DMS153 (cell line): ENCODE measurements at places on chromosomes 12 and 14.

GRCh38 chr14:51603495-51603894 is 48.2 kb upstream of the FRMD6 start:
- no peak for DNase-seq

DNA sequence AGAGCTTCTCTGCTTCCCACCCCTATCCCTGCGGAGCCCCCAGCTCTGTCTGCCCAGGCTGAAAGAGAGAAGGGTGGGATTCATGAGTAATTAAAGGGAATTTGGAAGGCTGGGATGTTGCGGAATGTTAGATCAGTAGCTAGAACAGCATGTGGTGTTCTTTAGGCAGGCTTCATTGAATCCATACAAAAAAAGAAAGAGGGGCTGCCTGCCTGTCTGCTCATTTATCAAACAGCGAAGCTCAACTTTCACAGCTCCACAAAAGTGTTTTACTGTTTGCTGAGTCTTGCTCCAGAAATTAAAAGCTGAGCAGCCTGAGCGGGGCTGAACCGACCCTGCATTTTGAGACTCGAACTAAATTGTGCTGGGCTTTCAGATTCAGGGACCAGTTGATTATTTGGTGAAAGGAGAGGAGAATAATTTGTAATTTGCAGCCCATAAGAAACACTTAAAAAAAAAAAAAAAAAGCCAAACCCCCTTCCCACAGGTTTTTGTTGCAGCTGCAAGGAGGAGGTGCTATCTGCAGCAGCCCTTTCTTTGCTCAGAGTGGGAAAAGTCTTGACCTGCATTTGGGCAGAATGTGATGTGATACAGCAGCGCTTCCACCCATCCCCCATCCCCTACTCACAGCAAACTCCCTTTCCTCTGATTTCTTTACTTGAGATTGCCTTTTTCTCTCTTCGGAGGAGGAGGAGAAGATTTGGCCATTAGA is 89.7 kb downstream of the RFX4 start:
- DNase-seq = no peak

- DNase-seq = peak; percentile 77
Measured at GRCh38 chr12:105235732-105236476, at the start of gene APPL2. Gene APPL2, minus strand, starts transcription at chr12:105236174. Its CDS starts 162 bp downstream, at chr12:105236012.

- no peak for DNase-seq
Measured at GRCh38 chr12:107530701-107531100, 154.9 kb upstream of the PWP1 start.

DNA sequence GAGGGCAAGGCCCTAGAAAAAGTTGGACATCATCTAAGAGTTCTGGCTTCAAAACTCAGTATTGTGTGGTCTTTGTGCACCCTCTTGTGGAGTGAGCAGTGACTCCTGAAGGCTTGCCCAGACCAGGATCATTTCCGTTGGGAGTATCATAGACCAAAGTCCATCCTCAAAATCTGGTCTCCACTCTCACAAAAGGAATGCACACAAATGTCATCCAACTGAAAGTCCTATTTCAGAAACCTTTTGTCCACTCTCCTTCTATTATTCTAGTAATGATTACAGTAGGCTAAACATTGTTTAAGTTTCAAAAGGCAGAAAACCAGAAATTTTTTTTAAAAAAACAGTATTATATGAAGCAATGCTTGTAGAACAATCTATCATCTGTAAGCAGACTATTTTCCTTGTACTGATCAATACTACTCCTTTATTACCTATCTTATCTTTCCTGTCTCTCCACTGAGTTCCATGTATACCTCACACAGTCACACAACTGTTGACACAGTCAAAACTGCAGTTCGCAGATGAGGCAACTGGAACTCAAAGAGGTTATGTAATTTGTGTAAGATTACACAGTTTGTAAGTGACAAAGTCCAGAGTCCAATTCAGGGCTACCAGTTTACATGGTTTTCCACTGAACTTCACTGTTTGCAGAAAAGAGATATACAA is 41.4 kb downstream of the COX16 start:
- DNase-seq = peak; percentile 34

- DNase-seq = no peak
Measured at GRCh38 chr12:130427381-130427887, 89.7 kb downstream of the PIWIL1 start.

GRCh38 chr14:77343662-77344061 is 22.8 kb downstream of the GSTZ1 start:
- DNase-seq = no peak

- DNase-seq = no peak
Measured at GRCh38 chr12:64752032-64752431, 7.2 kb downstream of the GNS start.

DNA sequence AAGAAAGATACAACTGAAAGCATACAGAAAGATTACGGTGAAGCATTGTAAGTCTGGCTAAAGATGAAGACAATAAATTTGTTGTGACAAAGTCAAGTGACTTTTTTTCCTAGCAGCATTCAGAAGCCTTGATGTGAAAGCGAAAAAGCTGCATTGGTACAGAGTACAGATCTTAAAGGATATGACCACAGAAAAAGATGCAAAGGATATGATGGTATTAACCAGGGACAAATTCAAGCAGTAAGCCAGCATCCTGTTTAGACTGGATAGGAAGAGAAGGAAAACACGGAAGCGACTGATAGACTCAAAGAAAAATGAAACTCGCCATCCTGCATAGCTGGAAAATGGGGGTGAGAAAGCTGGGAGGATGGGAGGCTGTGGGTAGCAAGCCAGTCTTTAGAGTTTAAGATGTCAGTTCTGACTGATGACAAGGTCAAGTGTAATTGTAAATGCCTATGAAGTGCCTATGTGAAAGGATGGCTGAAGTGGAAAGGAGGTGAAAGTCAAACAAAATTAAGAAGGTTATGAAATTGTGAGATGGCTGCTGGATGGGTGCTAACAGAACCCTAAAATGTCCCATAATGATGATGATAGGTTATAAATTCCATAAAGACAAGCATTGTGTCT is 92.4 kb downstream of the PHLDA1 start:
- DNase-seq = no peak

DNA sequence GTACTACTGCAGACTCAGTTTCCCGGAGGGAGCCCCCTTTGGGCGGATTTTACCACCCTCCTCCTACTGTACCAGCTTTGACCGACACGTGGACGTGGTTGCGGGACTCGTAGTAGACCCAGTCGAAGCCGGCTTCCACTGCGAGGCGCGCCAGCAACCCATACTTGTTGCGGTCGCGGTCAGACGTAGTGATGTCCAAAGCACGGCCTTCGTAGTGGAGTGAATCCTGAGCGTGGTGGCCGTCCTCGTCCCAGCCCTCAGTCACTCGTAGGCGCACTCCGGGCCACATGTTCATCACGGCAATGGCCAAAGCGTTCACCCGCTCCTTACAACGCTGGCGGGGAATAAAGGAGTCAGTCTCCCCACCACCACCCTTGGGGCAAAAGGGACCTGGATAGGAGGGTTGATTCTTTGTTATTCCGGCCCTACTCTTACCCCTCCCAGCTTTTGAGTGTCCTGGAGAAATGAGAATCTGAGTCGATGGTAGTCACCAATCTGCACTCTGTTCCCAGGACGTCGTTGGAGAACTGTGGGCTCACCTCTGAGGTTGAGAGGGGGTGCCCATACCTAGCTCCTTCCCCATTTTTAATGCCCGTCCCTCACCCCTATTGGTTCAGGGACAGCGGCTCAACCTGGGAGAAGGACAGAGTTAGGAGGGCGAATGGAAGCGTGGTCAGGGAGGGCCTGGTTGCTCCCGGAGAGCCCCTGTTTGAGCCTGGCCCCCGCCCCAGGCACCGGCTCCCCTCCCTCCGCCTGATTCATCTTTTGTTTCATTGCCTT is 3.4 kb downstream of the DHH start:
- no peak for DNase-seq

DNA sequence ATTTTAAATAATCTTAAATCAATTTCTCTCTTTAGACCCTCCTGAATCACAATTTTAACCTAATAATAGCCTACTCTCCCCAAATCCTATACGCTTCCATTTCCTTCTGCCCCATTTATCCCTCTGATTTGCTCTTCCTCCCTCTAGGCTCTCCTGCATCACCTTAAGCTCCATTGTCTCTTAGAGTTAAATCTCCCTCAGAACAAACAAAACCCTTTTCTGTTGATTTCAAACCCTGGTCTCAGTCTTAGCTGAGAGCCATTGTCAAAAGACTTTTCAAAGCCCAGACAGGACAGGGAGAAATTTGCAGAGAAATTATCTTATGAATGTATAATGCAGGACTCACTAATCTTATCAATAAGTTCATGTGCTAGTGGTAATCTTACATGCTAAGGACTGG is 106.1 kb downstream of the C12orf75 start:
- DNase-seq = no peak

GRCh38 chr12:123388177-123388950 is 4.4 kb downstream of the KMT5A start:
- peak; percentile 29 for DNase-seq

GRCh38 chr12:116630762-116631161 is 71.6 kb downstream of the MAP1LC3B2 start:
- DNase-seq = no peak

DNA sequence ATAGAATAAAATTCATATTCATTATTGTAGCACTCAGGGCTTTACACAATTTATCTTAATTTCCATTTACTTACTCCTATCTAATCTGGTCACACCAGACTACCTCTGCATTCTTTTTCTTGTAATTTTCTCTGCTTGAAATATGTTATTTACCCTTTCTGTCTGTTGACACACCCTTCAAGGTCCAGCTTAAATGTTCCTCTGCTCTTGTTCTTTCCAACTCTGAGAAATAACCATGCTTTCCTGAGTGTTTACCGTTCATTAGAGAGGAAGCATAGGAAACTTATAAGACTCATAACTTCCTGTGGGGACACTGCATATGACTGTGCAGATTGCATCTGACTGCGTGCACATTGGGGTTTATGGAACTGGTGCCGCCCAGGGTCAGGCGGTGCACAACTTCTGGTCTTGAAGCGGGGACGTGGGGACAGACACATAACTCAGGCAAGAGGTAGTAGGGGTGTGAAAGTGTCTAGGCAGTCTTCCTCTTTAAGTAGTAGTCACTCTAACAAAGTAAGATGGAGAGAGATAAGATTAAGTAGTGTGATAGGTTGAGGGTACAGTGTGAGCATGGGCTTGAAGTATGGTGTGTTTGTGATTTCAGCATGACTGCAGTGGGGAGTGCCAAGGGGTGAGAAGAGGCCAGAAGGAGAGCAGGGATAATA is 42.6 kb upstream of the FOXJ2 start:
- DNase-seq = no peak

GRCh38 chr14:70802379-70802778 is 6.9 kb downstream of the MAP3K9 start:
- no peak for DNase-seq

- DNase-seq = no peak
Measured at GRCh38 chr12:53623548-53624385, 2.4 kb downstream of the ATF7 start.

DNA sequence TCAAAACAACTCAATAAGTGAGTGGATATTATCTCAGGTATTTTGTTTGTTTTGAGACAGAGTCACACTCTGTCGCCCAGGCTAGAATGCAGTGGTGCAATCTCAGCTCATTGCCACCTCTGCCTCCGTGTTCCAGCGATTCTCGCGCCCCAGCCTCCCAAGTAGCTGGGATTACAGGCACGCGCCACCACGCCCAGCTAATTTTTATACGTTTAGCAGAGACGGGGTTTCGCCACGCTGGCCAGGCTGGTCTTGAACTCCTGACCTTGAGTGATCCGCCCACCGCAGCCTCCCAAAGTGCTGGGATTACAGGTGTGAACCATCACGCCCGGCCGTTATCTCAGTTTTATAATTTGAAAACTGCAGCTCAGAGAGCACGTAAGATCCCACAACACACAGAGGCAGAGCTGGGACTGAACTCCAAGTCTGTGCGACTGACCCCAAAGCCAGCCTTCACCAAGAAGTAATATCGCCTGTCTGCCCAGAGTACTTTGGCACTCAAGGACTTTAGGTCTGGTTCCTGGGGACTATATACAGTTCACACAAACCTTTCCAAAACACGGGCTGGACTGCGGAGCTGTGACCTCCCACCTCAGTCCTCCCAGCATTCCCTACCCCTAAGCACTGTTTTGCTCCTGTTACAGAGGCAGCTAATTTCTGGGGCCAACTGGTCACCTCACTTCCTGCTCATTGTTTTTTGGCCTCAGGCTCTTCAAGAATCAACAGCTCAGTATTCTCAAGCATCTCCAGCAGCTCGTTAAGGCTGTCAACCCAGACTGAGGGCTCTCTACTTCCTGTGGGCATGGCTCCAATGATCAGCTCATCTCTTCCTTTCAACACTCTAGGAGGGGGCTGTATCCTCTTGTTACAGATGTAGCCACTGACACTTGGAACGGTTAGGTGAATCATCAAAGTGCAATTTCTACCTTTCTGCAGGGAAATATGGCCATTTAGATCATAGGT is 22.5 kb downstream of the TESC start:
- DNase-seq = peak; percentile 50

- DNase-seq = no peak
Measured at GRCh38 chr12:52615208-52615868, 3.0 kb downstream of the KRT73 start.

GRCh38 chr14:41642789-41643188 is 36.1 kb downstream of the LRFN5 start:
- DNase-seq = no peak

GRCh38 chr12:127284021-127284420 is 982.9 kb upstream of the TMEM132C start:
- DNase-seq = no peak

DNA sequence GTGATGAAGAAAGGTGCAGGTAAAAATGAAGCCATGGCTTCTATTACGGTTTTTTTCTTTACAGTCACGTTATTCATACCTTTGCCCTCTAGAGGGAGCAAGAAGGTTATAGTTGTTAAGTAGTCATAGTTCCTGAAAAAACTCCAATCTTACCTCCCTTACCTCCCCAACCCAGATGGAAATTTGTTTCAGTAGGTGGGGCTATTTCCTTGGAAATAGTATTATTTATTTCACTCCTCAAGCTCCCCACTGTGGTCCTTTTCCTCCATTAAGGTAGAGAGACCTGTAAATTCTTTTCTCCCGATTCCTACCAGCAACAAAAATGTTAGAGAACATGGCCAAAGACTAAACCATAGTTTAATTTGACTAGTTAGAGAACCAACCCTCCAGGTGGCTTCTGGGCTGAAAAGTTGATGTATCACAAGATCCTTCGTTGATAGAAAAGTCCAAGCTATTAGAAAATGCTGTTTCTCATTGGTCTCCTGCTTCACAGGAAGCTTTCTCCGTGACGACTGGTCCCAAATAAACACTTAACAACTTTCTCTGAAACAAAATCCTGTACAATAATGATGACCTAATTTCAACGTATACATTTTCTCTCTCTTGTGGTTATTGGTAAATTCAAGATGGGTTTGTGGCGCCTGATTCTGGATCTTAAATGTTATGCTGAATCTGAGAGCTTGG is 43.5 kb downstream of the TMX1 start:
- DNase-seq = peak; percentile 80

GRCh38 chr12:94263011-94263811 is 114.8 kb downstream of the PLXNC1 start:
- DNase-seq = no peak

DNA sequence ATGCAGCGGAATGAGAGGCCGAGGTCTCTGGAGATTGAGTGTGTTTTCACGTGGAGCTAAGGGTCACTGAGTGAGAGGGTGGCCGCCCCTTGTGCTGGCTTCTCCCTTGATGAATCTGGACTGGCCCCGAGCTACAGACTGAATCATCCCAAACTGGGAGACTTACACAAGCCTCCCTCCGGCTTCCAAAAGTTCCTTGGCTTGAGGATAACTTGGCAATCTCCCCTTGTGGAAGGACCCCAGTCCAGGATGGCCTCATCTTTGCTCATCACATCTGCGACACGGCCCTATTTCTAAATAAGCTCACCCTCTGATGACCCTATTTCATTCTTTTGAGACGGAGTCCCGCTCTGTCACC is 41.5 kb upstream of the FBRSL1 start:
- DNase-seq = no peak

- DNase-seq = peak; percentile 88
Measured at GRCh38 chr14:69980457-69981425, 101.5 kb downstream of the SMOC1 start.

- no peak for DNase-seq
Measured at GRCh38 chr12:101878243-101878821, 952 bp downstream of the DRAM1 start.
